ENCODE measurements at places on chromosomes 13 and 19. TPM values are rescaled to one million over a fixed set of nuclear protein-coding genes. Genes with fewer than 3 reads are reported as not detected.

GRCh38 chr13:31200637-31200971 lies 829 bp downstream of the B3GLCT start:
- DNase-seq: no peak

GRCh38 chr19:29119590-29119989 lies 93.4 kb downstream of the UQCRFS1 start:
- DNase-seq: no peak

DNA sequence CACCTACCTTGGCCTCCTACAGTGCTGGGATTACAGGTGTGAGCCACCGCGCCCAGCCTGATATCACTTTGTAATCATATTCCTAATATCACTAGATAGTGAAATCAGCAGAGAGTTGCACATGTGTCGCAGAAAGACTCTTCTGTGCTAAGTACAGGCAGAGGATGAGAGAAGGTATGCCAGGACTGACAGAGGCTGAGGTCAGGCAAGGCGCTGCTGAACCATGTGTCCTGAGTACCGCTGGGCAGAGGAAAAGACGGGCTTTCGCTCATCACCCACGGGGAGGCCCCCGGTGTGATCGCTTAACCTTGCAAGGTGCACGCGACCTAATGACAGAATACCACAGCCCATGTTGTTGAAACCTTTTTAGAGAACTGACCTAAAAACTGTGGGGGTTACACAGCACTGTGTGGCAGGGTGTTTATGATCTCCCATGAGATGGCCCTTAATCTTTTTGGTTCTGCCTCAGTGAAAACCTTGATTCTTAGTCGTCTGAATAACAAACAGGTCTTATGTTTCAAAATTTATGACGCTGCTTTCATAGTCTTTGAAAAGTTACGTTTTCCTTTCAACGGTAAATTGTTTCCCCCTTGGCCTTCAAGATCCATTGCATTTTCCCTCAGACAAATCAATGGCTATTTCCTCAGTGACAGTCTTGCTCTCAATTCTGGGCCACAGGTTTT lies 12.2 kb downstream of the GJA3 start:
- no peak for DNase-seq

GRCh38 chr19:48239582-48240141 lies 16.1 kb downstream of the CARD8 start:
- DNase-seq: peak; percentile 35

GRCh38 chr19:33309826-33310225 lies 7.5 kb upstream of the CEBPA start:
- no peak for DNase-seq

- no peak for DNase-seq
Measured at GRCh38 chr13:36430247-36431203, 1.8 kb upstream of the CCNA1 start.

DNA sequence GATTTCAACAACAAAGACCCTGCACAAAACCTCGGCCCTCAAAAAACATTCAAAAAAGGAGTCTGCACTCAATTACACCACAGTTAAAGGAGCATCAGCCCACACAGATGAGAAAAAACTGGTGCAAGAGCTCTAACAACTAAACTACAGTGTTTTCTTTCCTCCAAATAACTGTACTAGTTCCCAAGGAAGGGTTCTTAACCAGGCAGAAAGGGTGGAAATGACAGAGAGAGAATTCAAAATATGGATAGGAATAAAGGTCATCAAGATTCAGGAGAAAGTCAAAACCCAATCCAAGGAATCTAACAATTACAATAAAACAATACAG lies 176.4 kb upstream of the TRPC4 start:
- no peak for DNase-seq

GRCh38 chr13:82436099-82436585 lies 1446.1 kb downstream of the SLITRK1 start:
- DNase-seq: no peak

- no peak for DNase-seq
Measured at GRCh38 chr13:59771272-59771671, 392.5 kb downstream of the DIAPH3 start.

GRCh38 chr19:751501-752341 lies 809 bp downstream of the MISP start:
- peak; percentile 86 for DNase-seq

DNA sequence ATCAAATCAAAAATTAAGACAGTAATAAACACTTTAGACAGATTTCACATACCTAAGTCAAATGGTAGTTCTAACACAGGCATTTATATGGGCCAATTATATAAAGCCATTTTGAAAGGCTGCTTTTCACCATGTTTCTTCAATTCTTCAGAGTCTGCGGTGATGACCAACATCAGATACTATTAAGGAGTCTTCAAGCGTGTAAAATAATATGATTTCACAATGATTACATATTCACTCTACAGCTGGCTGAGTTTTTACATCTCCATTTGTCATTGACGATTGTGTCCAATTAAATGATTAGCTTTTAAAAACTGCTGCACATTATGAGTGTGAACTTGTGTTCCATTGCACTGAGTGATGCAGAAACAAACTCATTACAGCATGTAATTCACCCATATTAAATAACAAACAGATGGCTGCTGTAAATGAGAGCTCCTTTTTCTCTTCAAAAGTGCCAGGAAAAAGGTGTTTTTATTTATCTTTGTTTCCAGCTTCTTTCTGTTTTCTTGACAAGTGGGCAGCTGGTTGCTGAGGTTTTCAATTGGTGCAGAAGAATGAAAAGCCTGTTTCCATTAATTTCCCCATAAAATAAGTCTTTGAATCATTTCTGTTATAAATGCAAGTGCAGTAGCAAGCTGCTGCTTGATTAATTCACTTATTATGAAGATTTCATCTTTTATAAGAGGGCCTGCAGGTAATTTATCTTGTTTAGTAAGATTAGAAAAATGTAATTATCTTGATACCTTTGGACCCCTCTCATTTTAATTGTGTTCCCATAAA lies 676.1 kb upstream of the KLHL1 start:
- DNase-seq: no peak

GRCh38 chr19:10270616-10271394 lies at the start of gene ICAM1:
Gene ICAM1 (plus strand): TSS chr19:10271120. CDS start chr19:10271160, 40 bp downstream.
- peak; percentile 34 for DNase-seq

DNA sequence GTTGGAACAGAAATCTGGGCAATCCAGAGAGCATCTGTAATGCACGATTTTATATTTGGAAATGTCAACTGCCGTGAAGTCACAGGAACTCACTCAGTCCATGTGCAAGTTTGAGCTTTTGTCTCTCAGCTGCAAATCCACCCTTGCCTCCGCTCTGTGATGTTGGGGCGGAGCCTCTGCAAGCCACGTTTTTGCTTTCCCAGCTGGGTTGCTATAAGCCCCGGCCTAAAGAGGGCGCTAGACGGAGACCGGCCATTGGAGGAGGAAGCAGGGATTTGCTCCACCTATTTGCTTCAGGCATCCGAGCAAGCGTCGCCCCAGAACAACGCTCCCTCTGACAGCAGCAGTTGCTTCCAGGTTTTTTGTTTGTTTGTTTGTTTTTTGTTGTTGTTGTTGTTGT lies 56.2 kb downstream of the TRPM4 start:
- no peak for DNase-seq

- peak; percentile 32 for DNase-seq
Measured at GRCh38 chr13:41742917-41743552, 217.9 kb downstream of the VWA8 start.

DNA sequence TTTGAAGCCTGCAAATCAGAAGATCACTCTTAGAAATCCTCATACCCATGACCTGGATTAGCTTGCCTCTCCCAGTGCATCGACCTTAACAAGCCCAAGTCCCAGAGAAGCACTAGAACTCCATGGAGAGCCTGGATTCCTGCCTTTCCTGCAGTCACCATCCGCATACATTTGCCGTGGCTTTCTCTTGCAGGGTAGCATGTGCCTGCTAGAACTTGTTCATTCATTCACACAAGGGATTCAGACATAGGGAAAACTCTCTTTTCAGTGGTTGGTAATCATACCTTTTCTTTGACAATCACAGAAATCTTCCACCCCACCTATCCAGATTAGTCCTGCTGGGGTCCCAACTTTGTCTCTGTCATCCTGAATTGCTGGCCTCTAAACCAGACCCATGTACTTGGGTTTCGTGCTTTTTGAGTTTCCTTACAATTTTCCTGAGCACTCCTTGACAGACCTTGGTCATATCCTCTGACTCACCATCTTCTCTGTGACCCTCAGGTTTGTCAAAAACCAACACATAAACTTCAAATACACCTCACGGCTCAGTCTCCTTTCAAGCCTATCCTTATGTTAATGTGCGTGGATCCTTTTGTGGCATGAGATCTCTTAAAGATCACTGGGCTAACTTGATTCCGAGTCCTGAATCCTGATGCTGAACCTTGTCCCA lies 355.0 kb downstream of the MYO16 start:
- peak; percentile 77 for DNase-seq

DNA sequence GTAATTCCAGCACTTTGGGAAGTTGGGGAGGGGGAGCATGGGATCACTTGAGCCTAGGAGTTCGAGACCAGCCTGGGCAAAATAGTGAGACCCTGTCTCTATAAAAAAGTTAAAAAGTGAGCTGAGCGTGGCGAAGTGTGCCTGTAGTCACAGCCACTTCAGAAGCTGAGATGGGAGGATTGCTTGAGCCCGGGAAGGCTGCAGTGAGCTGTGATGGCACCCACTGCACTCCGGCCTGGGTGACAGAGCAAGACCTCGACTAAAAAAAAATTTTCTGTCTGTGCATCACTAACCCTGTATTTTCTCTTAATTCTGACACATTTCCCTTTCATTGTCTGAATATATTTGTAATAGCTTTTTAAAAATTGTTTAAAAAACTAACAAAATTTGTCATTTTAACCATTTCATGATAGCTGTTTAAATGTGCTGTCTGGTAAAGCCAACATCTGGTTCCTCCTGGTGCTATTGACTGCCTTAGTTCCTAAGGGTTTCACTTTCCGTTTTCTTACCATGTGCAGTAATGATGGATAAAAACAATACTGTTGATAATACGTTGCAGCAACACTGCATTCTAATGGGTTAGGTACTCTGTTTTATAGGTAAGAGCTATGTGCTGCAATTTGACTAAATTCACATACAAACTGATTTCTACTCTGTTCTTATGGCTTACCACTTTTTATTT lies 29.7 kb downstream of the LATS2 start:
- DNase-seq: no peak

Gene CYP2A7
- not detected for total RNA-seq

Gene KLK15
- total RNA-seq: not detected

Gene PET100
- 14.5 TPM for total RNA-seq

Gene FSD1
- 0.13 TPM for total RNA-seq

Gene ZNF486
- total RNA-seq: 3.1 TPM

Gene CRB3
- 49.5 TPM for total RNA-seq
